ENCODE measurements at places on chromosomes 12 and 14.

- no peak for DNase-seq
Measured at GRCh38 chr14:23564876-23565275, 2.7 kb downstream of the AP1G2 start.

GRCh38 chr14:65815127-65815526 is 402.6 kb downstream of the FUT8 start:
- no peak for DNase-seq

DNA sequence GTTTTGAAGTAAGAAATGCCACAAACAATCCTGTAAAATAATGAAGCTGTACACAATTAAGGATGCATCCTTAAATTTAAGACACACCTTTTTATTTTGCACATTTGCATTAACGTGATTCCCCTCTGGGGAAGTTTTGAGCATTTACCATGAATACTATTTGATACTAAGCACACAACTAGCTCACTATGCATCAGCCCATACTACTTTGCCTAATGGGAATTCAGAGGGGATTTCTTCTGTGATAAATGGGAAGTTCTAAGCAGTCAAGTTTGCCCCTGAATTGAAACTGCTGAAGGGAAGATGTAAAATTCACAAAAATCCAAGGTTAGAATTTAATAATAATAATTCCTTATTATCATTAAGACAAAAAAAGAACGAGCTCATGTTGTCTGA is 27.4 kb downstream of the SINHCAF start:
- DNase-seq, result no peak

- no peak for DNase-seq
Measured at GRCh38 chr12:56271031-56271430, 4.3 kb downstream of the COQ10A start.
